ENCODE measurements at places on chromosomes 4 and X. TPM values are rescaled to one million over a fixed set of nuclear protein-coding genes. Genes with fewer than 3 reads are reported as not detected.

- no peaks in the 10 kb centered on the region for H3K4me1 ChIP-seq
- no peak overlapping the region for H3K4me3 ChIP-seq
- no peaks in the 10 kb centered on the region for H3K36me3 ChIP-seq
- H3K27me3 ChIP-seq: peaks cover 12% of the 10 kb centered on the region
Observed at GRCh38 chr4:89204624-89205023, 93.3 kb downstream of the TIGD2 start.

- H3K27ac ChIP-seq: no peak overlapping the region
- H3K27me3 ChIP-seq: no peaks in the 10 kb centered on the region
- H3K36me3 ChIP-seq: peaks cover 19% of the 10 kb centered on the region
Observed at GRCh38 chr4:8404791-8405515, 35.6 kb downstream of the ACOX3 start.

GRCh38 chr4:56655627-56656345 is 25.3 kb downstream of the HOPX start:
- H3K4me1 ChIP-seq: peaks cover 54% of the 10 kb centered on the region
- peaks cover 39% of the 10 kb centered on the region for H3K27me3 ChIP-seq
- peak overlapping the region; percentile 87 for H3K4me3 ChIP-seq
- H3K36me3 ChIP-seq: peaks cover 12% of the 10 kb centered on the region

DNA sequence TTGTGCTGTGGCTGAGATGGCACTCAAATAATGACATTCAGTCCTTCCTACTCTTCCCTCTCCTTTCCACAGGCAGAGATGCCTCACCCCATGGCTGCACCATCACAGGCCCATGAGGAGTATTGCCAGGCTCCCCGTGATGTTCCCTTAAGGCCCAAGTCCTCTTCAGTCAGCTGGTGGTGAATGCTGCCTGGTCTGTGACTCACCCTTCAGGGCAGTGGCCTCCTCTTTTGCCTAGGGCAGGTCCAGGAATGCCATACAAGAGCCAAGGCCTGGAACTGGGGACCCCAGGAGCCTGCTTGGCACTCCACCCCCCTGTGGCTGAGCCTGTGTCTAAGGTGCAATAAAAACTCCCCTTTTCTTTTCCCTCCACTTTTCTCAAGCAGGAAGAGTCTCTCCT is 144.2 kb upstream of the GEMIN8 start:
- H3K27me3 ChIP-seq: peaks cover 1% of the 10 kb centered on the region
- H3K4me3 ChIP-seq: no peak overlapping the region
- DNase-seq: no peak
- H3K27ac ChIP-seq: no peak overlapping the region
- no peaks in the 10 kb centered on the region for H3K36me3 ChIP-seq

DNA sequence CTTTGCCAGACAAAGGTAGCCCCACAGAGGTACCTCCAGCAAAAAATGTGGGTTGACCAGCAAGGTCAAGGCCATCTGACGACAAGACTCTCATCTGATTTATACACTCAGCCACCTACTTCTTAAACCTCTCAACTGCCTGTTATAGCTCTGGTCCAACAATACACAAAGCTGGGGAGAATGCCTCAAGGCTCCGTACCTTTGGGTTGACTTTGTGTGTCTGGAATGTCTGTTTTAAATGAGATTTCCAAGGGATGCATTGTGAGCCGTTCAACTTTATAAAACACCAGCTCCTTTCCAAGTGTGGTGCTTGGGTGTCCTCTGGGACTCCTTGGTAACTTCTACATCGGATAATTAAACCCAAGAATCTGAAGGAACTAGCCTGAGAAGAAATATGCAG is 167.0 kb upstream of the RPL34 start:
- no peaks in the 10 kb centered on the region for H3K27me3 ChIP-seq
- no peak overlapping the region for H3K27ac ChIP-seq
- no peak for DNase-seq
- no peaks in the 10 kb centered on the region for H3K36me3 ChIP-seq
- H3K4me1 ChIP-seq: peaks cover 5% of the 10 kb centered on the region
- no peak overlapping the region for H3K4me3 ChIP-seq

DNA sequence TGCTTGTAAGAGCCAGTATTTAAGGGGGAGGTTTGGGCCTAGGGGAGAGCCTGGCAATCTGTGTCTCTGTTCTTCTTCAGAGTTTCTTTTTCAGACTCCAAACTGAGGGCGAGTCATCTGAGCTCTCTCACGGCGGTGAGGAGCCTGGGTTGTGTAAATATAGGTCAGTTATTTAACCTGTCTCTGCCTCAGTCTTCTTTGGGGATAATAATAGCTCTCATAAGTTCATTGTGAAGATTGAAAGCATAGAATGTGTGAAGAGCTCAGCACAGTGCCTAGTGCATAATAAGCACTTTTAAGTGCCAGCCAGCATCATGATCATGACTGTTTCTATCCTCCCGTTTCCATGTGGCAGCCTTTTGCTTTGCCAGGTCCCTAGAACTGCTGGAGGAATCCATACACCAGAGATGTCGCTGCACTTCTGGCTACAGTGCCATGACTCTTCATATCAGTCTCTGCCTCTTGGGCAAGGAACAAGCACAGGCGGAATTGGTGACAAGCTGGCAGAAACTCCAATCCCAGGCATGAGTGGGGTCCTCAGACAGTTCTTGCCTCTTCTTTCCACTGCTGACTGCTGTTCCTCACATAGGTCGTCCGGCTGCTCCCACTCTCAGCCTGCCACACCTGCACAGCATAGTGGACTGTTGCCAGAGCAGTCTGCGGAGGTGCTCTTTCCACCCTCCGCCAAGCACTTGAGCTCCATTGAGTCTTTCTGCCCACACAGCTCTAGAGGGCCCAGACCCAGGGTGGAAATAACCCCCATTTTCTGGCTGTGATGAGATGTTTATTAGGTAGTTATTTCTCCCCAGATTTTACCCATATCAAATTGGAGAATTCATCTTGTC is 103.7 kb upstream of the MAML3 start:
- no peak for DNase-seq
- H3K4me3 ChIP-seq: no peak overlapping the region
- peaks cover 21% of the 10 kb centered on the region for H3K27me3 ChIP-seq
- peaks cover 12% of the 10 kb centered on the region for H3K4me1 ChIP-seq
- no peak overlapping the region for H3K27ac ChIP-seq

The FGF16 gene
- total RNA-seq: not detected

The ATP1B4 gene
- total RNA-seq: not detected

DNA sequence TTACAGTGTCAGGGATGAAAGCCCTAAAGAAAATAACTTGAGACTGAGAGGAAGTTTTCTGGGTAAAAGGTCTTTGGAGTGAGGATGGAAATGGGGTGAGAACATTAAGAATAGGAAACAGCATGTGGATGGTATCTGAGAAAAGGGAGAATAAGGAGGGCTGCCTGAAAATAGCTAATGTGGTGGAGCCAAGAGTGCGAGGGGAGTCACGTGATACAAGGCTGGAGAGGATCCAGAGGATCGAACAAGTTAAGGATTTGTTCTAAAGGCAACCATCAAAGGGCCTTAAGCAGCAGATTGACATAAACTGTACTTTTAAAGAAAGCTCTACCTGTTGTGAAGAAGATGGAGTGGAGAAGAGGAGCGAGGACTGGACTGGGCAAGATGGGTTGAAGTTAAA is 347.4 kb upstream of the AGA start:
- no peak overlapping the region for H3K27ac ChIP-seq
- H3K27me3 ChIP-seq: no peaks in the 10 kb centered on the region
- no peak overlapping the region for H3K4me3 ChIP-seq
- no peak for DNase-seq

DNA sequence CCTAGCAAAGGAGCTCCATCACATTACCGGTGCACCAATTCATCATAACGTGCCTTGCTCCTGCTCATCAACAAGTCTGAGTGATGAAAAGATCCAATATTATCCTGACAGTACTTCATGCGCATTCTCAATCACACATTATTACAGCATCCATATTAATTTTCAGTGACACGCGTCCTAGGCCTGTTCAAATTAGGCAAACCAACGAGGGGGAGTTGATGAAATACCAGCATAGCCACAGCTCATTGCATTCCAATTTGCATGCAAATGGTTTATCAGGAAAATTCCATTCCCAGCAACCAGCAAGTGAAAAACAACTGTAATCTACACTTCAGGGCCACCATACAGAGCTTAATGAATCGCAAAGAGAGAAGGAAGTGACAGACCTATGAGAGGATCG is 236.9 kb downstream of the DCLK2 start:
- no peak overlapping the region for H3K27ac ChIP-seq
- H3K27me3 ChIP-seq: no peaks in the 10 kb centered on the region
- no peaks in the 10 kb centered on the region for H3K4me1 ChIP-seq
- H3K36me3 ChIP-seq: peaks cover 16% of the 10 kb centered on the region
- no peak overlapping the region for H3K4me3 ChIP-seq

DNA sequence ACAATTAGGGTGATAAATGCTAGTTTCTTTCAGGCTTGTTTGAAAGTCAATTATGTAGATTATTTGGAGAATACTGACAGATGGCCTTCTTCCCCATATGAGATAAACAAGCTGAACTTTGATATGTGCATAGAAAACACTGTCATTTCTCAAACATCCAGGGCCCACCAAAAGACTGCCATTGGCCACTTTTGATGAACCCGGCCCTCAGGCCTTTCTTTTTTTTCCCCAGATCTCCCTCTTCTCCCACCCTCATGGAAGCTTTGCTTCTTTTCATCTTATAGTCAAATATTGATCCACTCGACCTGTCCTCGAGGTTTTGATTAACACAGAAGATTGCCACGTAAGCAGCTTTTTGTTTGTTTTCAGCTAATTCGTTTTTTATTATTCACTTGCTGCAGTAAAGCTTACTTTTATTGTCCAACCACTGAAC is 377.4 kb downstream of the SMARCA1 start:
- no peak overlapping the region for H3K4me3 ChIP-seq
- no peaks in the 10 kb centered on the region for H3K4me1 ChIP-seq

- H3K4me1 ChIP-seq: no peaks in the 10 kb centered on the region
- H3K27me3 ChIP-seq: no peaks in the 10 kb centered on the region
- DNase-seq: no peak
- no peaks in the 10 kb centered on the region for H3K36me3 ChIP-seq
- no peak overlapping the region for H3K27ac ChIP-seq
Observed at GRCh38 chr4:92988301-92988700, 684.5 kb downstream of the GRID2 start.

- H3K36me3 ChIP-seq: no peaks in the 10 kb centered on the region
- no peak within 1 kb of the TSS for H3K27ac ChIP-seq
- H3K4me3 ChIP-seq: peak within 1 kb of the TSS; percentile 35
Observed at GRCh38 chr4:170089668-170090351, at the start of gene AADAT. TSS of gene AADAT (minus strand) at chr4:170089956. CDS start at chr4:170089690, 266 bp downstream.

DNA sequence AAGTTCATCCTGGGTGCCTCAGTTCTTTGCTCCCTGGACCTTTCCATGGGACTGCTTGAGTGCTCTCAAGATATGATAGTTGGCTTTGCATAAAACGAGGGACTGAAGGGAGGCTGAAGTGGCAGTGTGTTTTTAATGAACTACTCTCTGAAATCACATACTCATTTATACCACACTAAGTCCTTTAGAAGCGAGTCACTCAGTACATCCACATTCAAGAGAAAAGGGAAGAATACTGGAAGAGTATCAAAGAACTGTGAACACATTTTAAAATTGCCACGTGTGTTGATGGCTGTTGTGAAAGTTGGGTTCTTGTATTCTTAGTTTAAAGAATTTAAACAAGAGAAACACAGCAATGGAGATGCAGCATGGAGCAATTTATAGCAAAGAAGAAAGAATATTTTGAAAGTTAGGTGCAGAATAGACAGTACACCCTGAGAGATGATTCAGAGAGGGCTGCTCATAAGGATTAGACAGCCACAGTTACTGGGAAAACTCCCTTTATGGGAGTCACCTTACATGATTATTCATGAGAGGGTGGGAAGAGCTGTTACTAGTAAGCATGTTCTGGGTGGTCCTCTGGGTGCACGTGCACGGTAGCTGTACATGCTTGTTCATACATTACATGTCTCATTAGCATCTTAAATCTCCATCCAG is 380.7 kb downstream of the ADGRL3 start:
- H3K27me3 ChIP-seq: no peaks in the 10 kb centered on the region
- DNase-seq: no peak
- H3K4me1 ChIP-seq: no peaks in the 10 kb centered on the region
- H3K36me3 ChIP-seq: no peaks in the 10 kb centered on the region
- H3K4me3 ChIP-seq: no peak overlapping the region
- no peak overlapping the region for H3K27ac ChIP-seq

GRCh38 chr4:76950052-76950955 is 752 bp downstream of the SEPTIN11 start:
- peak overlapping the region; percentile 81 for H3K4me3 ChIP-seq
- peak overlapping the region; percentile 51 for H3K27ac ChIP-seq
- H3K4me1 ChIP-seq: peaks cover 12% of the 10 kb centered on the region
- DNase-seq: peak; percentile 67

DNA sequence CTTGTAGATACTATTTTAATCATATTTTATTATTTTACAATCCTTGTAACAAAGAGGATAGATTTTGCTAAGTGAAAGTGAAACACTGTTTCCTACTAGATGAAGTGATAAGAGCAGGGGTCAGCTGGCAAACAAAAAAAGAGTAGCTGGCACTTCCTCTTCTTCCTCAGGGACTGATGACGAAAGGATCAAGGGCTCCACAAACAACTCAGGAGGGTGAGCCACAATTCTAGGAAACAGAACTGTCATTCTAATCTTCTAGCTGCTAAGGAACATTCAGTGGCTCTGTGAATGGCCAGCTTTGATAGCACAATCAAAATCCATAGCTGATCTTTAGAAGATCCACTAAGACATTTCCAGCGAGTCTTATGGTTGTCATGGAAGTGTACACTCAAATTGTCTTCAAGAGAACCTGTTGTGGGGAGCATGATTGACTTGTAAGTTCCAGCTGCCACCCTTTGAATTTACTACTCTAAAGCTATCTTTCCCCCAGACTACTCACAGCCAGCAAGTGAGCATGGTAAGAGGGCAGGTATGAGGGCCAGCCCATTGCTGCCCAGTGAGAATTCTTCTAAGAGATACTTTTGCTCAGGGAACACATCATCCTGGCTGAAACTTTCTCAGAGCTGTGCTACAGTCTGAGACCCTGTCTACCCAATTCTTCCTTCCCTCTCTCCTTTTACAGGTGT is 275.7 kb upstream of the RASGEF1B start:
- H3K27ac ChIP-seq: no peak overlapping the region
- no peak for DNase-seq
- no peaks in the 10 kb centered on the region for H3K36me3 ChIP-seq
- peaks cover 2% of the 10 kb centered on the region for H3K4me1 ChIP-seq
- H3K4me3 ChIP-seq: no peak overlapping the region
- no peaks in the 10 kb centered on the region for H3K27me3 ChIP-seq

Data from activated CD4-positive, alpha-beta memory T cell treated with anti-CD3 and anti-CD28 coated beads for 36 hours (primary cell).